Jurkat, Clone E6-1 (cell line): ENCODE measurements at places on chromosomes 5 and 9.
A peak's percentile ranks its signal among the peaks of the same experiment; 100 is the strongest.

DNA sequence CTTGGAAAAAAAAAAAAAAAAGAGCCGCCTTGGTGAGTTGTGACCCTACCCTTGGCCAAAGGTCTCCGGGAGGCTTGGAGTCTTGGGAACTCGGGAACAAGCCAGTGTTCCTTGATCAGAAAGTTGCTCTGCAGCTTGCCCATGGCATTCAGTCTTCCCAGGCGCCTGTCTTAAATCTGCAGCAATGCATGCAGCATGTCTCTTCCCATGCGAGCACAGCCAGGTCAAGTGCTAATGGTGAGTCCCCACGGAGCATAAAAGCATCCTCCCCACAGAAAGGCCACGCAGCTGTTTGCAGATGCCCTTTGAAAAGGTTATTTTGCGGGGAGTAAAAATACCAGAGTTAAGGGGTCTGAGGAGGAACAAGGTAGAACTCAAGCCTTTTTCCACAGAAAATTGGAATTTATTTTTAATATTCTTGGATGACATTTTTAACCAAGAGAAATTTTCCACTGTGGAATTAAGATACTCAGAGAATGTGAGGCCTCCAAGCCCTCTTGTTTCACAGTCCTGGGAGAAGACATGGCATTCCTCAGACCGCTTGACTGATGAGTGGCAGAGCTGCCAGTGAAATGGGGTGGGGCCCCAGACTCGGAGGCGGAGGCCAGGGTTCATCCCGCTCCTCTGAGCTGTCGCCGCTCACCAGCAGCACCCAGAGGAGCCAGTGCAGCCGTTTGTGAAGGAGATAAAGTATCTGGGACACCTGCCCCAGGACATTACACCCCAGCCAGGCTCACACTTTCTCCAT is 81.6 kb downstream of the CYFIP2 start:
- DNase-seq: no peak

- DNase-seq: no peak
These were observed 62.0 kb downstream of the BHMT start for GRCh38 chr5:79173626-79174025.

GRCh38 chr9:75175395-75175794 is 87.1 kb downstream of the OSTF1 start:
- no peak for DNase-seq

DNA sequence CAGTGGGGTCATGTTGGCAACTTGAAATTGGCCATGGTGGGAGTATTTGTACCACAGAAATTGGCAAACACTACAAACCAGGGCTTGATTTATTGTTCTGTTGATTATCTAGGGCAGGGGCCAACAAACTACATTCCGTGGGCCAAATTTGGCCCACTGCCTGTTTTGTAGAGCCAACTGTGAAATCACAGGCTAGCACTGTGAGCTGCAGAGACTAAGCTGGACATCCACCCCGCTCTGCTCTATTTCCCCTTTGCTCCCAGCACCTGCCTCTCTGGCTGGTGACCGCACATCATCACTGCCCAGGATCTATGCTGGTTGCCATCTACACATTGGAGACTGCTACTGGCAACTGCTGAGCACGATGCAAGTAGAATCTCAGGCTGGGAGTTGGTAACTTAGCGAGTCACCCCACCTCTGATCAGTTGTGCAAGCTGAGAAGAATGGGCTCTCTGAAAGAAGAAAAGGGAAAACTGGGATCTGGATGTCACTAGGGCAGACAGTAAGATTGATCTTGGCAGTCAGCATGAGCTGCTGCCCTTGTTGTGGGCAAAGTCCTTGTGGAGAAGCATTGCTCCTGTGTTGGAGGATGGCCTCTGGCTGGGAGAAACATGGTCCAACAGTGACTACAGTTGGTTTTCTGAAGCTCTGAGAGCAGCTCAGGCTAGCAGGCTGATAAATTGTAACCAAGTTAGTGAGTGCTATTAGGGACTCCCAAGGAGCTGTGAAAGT is 144.7 kb upstream of the RAD23B start:
- DNase-seq: no peak

- DNase-seq: no peak
These were observed 69.7 kb downstream of the GPBP1 start for GRCh38 chr5:57243286-57244137.

- DNase-seq: no peak
These were observed 6.5 kb downstream of the NTNG2 start for GRCh38 chr9:132168347-132168746.

DNA sequence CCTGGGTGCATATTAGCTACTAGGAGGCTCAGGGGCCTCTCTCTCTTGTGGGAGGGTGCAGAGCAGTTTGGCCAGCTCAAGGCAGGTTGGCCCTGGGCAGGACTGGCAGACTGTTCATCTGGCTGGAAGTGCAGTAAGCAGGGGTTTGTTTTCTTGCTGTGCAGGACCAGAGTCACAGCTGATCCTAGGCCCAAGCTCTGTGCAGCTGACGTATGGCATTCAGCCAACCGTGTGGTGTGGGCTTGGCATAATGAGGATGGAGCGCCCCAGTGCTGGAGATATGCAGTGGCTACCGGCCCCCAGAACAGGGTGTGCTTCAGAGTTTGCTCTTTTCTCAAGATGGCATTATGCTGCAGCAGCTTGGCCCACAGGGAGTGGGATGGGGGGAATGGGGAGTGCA is 31.0 kb upstream of the PHF24 start:
- no peak for DNase-seq

- DNase-seq: no peak
These were observed 12.3 kb downstream of the SARDH start for GRCh38 chr9:133725886-133726285.

DNA sequence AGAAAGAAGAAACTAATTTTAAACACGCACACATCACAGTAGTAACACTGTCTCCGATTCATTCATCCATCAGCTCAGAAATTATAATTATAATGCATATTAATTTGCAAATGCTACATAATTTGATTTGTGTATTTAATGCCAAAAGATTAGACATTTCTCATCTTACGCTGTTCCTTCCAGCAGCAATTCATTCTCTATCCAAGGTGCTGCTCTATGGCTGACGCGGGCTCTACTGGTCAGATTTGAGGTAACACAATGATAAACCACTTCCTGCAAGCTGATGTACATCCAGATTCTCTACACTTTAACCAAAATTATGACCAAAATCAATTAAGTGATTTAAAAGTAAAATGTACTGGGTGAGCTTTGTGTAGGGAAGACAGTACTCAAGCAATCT is 77.9 kb upstream of the ICE1 start:
- DNase-seq: no peak

- DNase-seq: peak; percentile 16
These were observed 32.3 kb downstream of the TNPO1 start for GRCh38 chr5:72848474-72849428.

DNA sequence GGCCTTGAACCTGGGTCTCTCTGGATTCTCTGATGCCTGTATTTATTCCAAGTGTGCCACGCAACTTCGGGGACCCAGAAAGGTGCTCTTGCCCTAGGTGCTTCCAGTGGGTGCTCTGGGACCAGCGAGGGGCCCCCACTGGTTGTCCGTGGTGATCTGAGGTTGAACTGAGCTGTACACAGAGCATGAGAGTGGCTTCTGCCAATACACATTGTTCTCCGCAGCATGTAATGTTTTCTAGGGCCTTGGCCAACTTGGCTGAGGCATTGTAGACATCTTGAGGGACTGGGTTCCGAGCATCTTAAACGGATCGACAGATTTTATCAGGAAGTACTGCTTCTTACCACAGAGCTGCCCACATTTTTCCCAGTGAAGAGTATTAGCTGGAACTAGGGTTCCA is 117.9 kb downstream of the MTX3 start:
- DNase-seq: no peak

- DNase-seq: no peak
These were observed 46.7 kb upstream of the MACIR start for GRCh38 chr5:103211576-103212561.

DNA sequence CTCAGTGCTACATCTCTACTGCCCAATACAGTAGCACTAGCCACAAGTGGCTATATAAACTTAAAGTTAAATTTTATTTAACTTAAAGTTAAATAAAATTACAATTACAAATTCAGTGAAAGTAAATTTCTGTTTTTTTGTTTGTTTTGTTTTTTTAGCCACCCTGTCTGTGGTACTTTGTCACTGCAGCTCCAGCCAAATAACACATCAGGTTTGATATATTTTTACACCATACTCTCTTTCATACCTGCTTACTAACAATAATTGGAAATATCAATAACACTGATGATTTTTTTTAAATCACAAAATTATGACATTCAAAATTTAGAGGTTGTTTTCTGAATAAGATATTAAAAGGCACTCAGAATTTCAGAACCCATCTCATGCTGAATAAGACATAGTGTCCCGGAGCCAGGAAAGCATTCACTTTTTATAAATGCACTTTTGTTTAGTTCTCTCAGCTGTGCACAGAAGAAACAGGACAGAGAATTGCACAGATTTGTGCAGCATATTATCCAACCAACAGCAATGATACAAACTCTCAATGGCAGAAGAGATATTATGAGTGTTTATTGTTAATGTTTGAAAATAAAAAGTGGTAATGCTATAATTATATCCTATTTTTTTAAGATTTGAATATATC is 92.6 kb downstream of the EDIL3 start:
- no peak for DNase-seq

- DNase-seq: no peak
These were observed 321.0 kb upstream of the IRX4 start for GRCh38 chr5:2203774-2204173.

DNA sequence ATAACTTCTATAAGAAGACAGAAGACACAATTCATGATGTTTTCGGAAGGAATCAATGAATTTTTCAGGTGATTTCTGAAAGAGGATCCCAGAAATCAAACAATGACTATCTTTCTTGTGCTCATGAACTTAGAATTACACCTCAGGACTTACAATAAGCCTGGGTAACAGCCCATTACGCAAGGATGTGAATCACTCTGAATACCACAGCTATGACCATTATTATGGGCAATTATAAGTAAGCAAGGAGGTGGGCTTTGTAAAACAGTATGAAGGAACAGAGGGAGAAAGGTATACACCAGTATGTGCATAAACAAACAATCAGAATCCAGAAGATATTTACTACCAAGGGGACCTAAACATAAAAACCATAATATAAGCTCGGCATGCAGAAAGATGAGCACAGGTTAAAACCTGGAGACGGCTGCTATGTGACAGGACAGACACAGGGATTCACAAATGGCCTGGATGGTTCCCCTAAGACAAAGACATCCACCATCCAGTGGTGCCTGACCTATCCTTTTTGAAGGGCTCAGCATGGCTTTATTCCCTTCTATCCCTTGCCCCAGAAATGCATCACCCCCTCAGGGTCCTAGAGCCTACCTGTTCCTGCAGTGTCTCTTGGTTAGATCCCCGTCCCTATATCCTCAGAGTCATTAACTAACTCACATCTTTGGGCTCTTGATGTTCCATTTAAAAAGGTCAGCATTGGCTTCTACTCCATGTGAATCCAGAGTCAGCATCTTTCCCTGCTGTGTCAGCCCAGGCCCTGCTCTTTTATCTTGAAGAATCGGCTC is 21.8 kb upstream of the PPP2CA start:
- no peak for DNase-seq

DNA sequence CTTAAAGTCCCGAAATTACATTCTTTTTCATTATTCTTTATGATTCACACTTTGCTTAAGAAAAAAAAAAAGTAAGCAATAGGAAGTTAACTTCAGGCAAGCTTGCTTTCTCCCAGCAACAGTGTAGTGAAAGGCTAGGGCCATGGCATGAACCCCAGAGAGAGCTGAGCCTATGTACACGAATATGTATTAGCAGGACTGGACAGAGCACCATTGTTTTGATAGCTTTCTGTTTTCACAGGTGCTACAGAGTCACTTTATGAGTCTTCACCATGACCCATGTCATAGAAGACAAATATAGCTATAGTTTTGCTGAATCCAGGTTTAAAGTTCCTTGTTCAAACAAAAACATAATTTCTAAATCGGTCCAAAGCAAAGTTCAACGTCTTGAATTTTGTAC is 199.2 kb downstream of the ADAMTSL1 start:
- DNase-seq: no peak

DNA sequence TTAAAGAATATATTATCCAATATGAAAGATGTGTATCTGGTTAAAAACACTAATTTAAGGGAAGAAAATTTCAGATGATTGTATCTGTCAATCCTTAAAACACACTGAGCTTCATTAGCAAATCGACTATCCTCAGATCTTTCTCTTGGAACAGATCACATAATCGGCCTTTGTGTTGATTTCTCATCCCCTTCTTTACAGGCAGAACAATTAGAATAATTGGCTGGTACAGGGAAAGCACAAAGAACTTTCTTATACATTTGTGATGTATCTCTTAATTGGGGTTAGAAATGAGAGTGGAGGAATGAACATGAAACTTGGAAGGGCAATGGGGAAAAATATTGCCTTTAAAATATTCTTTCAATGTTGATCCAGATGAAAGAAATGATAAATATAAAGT is 662.1 kb downstream of the TLE4 start:
- DNase-seq: no peak

DNA sequence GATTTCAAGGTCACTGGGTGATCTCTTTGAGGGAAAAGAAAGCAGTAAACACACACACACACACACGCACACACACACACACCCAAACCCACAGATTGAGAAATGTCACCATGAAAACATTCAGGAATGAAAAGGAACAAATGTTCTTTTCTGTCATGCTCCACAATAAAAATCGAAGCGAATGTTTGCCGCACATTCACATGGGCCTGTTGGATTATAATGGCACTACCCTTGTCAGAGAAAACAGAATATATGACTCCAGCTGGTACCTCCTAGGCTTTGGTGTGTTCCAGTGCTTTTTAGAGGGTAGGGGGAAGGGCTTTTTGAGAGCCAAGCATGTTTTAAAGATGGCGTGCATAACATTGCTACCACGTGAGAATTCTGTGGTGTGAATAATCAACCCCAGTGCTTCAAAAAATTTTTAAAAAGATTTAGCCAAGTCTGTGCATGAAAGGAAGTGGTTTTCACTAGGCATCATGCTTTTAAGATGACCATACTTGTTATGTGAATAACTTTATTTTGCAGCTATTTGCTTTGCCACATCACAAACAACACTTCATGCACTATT is 120.8 kb upstream of the ZNF608 start:
- no peak for DNase-seq

DNA sequence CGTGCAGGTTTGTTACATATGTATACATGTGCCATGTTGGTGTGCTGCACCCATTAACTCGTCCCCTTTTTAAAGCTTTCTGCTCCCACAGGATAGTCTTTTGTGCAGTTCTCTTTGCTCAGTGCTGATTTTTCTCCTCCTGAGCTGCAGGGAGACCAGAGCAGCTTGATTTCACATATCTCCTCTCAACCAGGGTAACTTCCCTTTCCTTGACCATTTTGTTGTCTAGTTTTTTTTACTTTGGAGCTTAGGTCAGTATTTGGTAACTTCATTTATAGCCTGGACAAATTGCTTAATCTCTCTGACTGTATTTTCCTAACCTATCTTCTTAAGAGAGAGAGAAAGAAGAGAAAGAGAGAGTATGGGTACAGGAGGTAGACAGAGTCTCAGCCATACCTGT is 137.1 kb upstream of the ZNF366 start:
- no peak for DNase-seq
